ENCODE measurements at places on chromosomes 7 and 10.

GRCh38 chr7:94123136-94123535 is 119.0 kb upstream of the BET1 start:
- no peak for DNase-seq

GRCh38 chr10:125187238-125188194 is 27.2 kb upstream of the CTBP2 start:
- no peak for DNase-seq

GRCh38 chr7:55903985-55904759 is 16.9 kb downstream of the ZNF713 start:
- DNase-seq = no peak

DNA sequence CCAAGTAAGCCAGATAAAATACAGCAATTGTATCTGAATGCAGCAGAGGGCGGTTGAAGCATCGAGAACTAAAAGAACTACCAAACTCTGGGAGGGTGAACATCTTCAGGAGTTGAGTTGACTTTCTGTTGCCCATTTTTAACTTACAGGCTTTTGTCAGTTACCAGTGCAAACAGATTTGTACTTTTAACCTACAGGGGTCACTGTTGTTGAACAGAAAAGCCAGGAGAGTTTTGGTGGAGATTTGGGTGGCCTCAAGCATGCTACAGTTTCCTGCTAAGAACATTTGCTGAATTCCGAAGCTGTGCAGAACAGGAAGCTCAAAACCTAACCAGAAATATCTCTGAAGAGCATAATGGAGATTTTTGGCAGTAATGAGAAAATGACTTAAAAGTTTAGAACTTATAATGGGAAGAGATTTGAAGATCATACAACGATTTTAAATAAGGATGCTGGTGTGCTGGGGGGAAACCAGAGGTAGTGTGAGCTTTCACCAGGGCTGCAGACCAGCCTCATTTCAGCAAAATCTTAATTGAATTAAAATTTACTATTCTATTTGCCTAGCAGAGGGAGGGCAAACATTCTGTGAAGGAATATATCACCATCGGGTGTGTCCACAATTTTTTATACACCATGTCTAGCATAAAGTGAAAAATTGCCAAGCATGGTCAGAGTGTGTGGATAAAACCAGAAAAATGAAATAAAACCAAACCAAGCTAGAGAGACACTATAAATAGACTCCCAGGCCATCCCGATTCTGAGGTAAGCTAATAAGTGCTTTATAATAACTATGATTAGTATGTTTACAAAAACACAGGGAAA is 208.6 kb upstream of the CCDC6 start:
- peak; percentile 24 for DNase-seq

DNA sequence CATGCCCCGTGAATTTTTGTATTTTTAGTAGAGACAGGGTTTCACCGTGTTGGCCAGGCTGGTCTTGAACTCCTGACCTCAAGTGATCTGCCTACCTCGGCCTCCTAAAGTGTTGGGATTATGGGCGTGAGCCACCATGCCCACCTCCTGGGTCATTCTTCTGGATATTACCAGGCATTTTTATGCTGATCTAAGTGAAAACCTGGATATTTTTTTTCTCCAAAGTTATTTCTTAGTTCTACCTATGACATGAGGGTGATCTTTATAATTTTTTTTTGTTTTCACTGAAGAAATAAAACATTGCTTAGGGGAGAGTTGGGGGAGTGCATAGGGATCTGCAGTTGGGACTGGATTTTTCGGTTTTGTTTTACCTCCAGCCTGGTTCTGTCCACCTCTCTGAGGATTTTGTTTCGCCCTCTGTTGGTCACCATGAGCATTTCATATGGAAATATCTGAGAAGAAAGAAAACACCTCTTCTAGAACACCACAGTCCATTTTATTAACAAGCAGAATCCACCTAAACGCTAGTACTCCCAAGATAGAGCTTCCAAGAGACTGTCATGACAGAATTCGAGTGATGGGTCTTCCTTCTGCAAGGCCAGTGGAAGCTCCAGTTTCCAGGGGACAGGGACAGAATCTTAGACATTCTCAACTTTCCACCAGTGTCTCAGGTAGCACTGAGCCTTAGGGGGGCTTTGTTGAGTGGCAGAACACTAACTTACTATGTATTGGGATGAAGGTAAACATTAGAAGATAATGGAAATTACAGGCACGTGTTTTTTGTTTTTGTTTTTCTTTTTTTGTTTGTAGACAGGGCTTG is 33.4 kb upstream of the AFAP1L2 start:
- no peak for DNase-seq

DNA sequence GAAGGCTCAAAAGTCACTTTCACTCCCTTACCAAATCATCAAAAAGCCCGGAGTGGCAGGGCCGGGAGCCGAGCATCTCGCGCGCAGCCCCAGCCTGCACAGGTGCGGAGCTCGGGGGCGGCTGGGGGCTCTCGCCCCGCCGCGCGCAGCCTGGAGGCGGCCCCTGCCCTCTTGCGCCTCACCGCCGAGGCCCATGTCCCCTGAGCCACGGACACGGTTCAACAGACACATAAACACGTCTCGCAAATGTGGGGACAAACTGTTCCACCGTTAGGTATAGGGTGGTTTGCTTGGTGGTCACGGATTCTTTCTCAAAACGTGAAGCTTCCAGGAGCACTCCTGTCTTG is 700 bp downstream of the GSAP start:
- no peak for DNase-seq

DNA sequence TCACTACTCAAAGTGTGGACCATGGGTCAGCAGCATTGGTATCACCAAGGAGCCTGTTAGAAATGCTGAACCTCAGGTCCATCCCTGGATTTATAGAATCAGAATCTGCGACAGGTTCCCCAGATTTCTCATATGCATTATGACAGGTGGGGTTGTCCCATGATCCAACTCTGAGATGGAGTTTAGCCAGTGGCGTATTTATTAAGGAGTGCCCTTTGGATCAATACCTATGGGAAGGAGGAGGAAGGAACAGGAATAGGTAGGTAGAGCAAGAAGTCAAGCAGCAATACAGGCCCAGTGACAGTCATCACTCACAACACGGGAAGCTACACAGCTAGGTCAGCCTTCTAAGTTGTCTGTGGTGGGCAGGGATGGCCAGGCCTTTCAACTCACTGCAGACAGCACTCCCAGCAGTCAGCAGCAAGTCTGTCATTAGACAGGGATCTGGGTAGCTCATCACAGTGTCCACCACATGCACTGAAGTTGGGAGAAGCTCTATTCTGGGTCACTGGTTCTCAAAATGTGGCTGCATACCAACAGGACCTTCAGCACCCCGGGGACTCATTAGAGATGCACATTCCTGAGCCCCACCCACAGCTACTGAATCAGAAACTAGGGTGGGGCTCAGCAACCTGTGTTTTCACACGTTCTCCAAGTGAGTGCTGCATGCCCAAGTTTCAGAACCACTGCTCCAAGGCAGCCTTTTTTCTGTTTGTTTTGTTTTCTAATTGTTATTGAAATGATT is 532.3 kb upstream of the GALNT17 start:
- DNase-seq = no peak

- peak; percentile 61 for DNase-seq
Measured at GRCh38 chr10:102422545-102423129, 2.0 kb downstream of the FBXL15 start.

All from NCI-H2081 (cell line).